ENCODE measurements at places on chromosomes 6 and 20.

DNA sequence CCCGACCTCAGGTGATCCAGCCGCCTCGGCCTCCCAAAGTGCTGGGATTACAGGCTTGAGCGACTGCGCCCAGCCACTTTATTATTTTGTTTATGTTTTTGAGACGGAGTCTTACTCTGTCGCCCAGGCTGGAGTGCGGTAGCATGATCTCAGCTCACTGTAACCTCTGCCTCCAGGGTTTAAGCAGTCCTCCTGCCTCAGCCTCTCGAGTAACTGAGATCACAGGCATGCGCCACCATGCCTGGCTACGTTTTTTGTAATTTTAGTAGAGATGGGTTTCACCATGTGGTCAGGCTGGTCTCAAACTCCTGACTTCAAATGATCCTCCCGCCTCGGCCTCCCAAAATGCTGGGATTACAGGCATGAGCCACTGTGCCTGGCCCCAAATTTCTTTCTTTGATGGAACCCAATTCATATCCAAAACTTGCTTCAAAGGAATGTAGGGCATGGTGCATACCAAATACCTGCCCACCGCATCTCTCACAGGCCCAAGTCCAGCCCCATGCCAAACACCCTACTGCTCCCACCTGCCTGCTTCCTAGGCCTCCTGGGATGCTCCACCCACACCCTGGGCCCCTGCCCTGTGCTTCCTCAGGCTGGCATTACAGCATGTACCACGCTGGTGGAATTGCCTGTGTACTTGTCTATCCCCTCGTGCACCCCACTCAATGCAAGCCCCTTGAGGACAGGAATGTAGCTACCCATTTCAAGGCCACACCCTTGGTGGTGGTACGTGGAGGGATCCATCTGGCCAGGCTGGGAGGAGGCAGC, 4.9 kb upstream of the HMGA1 start:
- no peak for DNase-seq

- no peak for DNase-seq
Measured at GRCh38 chr6:138307352-138307751, 70.4 kb upstream of the SMIM28 start.

DNA sequence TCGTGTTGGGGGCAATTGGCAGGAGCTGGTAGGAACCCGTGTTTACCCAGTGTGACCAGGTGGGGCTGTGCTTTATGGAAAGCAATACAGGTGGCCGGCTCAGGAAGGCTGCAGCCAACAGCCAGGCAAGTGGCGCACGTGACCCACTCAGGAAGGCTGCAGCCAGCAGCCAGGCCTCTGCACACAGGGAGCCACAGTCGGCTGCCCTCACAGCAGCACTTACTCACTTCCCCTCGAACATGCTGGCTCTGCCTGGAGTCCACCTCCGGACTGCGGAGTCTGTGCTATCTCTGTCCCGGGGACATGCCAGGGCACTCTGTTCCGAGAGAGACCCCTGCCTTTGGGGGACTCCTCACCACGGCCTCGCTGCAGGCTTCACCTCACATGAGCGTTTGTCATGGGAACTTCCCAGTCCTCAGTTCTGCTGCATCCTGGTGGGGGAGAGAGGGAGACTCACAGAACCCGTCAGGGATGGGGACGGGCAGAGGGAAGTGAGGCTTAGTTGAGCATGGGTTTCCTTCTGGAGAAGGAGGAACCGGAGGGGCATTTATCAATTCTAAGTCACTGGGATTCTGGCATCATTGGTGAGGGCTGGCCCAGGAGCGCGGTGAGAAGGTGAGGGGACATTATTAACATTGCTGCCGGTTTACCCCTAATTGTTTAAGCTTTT, 76.8 kb downstream of the TTLL2 start:
- no peak for DNase-seq

GRCh38 chr20:44973053-44973452, 6.7 kb downstream of the STK4 start:
- DNase-seq = no peak

DNA sequence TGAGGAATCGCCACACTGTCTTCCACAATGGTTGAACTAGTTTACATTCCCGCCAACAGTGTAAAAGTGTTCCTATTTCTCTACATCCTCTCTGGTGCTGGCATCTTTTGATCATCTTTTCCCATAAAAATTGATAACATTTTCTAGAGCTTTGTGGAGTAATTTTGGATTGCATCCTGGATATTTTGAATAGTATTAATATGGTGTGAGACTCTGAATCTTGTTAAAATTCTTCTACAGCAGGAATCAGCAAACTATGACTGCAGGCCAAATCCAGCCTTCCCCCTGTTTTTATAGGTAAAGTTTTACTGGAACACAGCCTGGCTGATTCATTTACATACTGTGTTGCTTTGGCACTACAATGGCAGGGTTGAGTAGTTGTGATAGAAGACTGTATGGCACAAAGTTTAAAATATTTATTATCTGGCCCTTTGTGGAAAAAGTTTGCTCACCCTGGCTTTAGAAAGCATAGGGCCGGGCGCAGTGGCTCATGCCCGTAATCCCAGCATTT, 15.0 kb upstream of the RNF8 start:
- DNase-seq = no peak

DNA sequence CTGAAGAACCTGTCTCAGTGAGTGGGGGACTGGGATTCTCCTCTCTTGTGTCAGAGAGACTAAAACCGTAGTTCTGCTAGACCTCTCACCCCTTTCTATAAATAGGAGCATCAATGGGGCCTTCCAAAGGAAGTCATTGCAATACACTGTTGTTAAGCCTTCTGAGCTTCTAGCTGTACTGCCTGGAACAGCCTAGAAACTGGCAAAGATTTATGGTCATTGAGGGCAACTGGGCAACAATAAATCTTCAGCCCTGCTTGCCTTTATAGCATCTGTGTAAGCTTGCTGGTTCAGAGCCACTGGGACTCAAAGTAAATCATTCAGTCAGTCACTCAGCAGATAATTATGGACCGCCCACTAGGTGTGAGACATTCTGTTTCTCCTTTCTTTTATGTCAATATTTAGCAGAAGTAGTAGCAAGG, 53.2 kb downstream of the PPP1R14C start:
- DNase-seq = no peak

DNA sequence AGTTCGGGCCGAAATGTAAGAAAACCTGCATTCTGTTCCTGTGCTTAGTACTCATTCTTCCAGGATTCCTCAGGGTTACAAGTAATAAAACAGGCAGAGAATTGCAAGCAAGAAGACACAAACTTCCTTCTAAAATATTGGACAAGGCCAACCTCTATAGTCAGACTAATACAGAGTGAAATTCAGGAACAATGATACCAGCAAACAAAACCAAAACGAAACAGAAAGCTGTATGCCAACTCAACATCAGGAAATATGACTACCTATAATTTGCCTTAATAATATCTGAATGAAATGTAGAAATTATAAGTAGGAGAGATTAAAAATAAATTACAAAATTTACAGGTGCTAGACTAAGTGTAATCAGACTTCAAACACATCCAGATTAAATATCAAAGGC, 238.8 kb downstream of the HIVEP2 start:
- no peak for DNase-seq

- DNase-seq = no peak
Measured at GRCh38 chr20:55977690-55978459, 27.4 kb downstream of the CBLN4 start.

GRCh38 chr6:40543146-40543545, 44.0 kb downstream of the LRFN2 start:
- DNase-seq = no peak

GRCh38 chr20:14178952-14179351, 158.5 kb downstream of the FLRT3 start:
- no peak for DNase-seq

- no peak for DNase-seq
Measured at GRCh38 chr6:11035616-11036350, 8.3 kb downstream of the ELOVL2 start.

GRCh38 chr20:12737900-12738299, 270.9 kb upstream of the SPTLC3 start:
- no peak for DNase-seq

GRCh38 chr6:370555-370954, 21.0 kb upstream of the IRF4 start:
- DNase-seq = no peak

- DNase-seq = no peak
Measured at GRCh38 chr6:109212683-109213082, 117.4 kb downstream of the CEP57L1 start.

GRCh38 chr20:53752971-53753879, 159.6 kb upstream of the ZNF217 start:
- no peak for DNase-seq

GRCh38 chr6:16238963-16239797, 793 bp downstream of the GMPR start:
- DNase-seq = peak; percentile 65

GRCh38 chr20:32534661-32535240, 50.4 kb downstream of the NOL4L start:
- DNase-seq = no peak

DNA sequence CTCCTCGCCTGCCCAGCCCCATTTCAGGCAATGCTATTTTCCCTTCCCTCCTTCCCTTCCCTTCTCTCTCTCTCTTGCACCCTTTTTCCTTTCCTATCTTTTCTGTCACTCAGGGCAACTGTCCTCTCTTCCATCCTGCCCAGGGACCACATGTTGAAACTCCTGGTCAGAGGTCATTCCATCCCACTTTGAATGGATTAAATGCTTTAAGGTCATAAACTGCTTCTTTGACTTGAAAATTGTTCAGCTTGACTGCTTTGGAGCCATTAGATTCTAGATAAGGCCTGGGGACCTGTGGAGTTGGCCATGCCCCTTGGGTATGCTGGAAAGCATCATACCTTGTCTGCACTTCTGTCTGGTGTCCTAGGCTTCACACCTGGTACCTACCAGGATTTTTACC, 106.1 kb downstream of the DTNBP1 start:
- no peak for DNase-seq

GRCh38 chr20:48926821-48927220, 5.3 kb downstream of the ARFGEF2 start:
- DNase-seq = no peak

DNA sequence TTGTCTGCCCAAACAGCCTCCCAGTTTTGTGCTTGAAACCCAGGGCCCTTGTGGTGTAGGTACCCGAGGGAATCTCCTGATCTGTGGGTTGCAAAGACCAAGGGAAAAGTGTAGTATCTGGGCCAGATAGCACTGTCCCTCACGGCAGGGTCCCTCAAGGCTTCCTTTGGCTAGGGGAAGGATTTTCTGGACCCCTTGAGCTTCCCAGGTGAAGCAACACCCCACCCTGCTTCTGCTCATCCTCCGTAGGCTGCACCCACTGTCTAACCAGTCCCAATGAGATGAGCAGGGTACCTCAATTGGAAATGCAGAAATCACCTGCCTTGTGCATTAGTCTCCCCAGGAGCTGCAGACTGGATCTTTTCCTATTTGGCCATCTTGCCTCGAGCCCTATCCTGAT, 791.8 kb upstream of the MANEA start:
- DNase-seq = no peak

- DNase-seq = no peak
Measured at GRCh38 chr6:131024565-131024964, 38.5 kb downstream of the EPB41L2 start.

DNA sequence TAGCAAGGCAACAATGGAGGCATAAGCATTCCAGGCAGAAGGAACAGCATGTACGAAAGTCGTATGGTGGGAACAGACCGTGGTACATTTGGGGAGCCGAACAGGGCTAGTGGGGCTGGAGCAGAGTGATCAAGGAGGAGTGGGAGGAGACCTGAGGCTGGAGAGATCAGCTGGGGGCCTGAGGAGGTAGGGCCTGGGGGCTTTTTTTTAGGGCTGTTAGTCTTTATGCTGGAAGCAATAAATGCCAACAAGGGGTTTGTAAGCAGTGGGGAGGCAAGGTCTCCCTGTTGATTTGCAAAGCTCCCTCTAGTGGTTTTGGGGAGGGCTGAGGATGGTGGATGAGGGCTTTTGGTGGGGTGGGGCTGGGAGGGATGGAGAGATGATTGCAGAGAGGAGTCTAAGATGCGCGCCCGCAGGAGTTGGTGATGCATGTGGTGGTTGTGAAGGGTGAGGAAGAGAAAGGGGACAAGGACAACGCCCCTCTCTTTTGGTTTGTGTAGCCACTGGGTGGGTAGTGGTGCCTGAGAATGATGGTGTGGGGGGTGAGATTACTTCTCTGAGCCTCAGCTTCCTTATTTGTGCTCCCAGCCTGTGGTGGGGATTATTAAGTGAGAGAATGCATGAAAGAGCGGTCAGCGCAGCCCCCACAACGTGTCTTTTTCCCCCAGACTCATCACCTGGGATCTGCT, 74.1 kb upstream of the TOX2 start:
- DNase-seq = no peak

DNA sequence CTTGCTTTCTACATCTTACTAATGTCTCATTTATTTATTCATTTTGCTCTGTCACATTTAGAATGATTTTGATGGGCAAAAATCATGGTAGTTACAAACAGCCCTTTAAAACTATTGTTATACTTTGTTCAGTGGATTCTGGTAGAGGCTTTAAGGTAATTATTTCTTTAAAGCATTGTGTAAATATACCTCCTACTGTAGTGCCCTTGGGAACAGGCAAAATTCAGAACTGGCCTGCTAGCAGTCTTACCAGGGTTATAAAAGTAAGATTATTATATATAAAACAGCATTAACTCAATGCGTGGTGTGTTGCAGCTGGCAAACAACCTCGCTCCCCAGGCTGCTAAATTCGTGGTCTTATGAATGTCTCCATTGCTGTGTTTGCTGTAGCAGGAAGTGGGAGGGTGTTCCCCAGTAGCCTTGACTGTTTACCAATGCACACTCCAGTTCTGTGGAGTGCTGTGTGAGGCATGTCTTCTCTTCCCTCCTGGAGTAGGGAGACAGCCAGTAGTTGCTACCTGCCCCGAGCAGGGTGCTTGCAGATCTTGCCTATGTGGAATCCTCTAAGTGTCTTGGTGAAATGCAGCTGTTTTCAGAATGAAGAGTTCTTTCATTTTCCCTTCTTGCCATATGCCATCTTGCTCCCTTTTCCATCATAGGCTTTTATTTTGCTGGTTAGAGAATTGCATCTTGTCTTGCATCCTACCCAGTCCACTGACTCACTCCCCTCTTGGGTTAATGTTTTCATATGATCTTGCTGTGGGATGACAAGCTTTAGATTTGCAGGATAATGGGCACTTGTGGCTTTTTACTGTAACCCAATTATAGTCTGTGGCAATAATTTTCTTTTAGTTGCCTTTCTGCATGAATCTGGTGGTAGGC, 45.3 kb downstream of the IGF2R start:
- DNase-seq = no peak

- DNase-seq = no peak
Measured at GRCh38 chr20:38680500-38681306, 43.6 kb upstream of the SLC32A1 start.

- DNase-seq = no peak
Measured at GRCh38 chr6:154696661-154697060, 36.6 kb upstream of the SCAF8 start.

DNA sequence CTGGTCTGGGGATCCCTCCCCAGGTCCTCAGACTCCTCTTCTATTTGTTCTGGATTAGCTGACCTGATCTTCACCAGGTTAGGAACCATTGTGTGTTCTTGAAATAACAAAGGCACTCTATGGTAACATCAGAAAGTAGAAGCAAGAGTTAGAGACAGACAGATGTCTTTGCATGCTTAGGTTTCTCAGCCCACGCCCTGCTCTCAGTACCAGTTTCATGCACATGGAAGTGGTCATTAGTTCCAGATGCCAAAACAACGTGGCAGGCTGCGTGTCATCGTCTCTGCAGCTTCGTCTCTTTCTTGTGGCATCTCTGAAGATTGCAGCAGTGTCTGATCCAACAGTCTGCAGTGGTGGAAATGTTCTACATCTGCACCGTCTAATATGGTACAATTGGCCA, 89.4 kb downstream of the PACRG start:
- no peak for DNase-seq

- DNase-seq = no peak
Measured at GRCh38 chr6:61886608-61887259, 399.3 kb downstream of the KHDRBS2 start.
